Renal cortex interstitium (tissue), 15 donors: ENCODE measurements at places on chromosomes 11 and 22.

DNA sequence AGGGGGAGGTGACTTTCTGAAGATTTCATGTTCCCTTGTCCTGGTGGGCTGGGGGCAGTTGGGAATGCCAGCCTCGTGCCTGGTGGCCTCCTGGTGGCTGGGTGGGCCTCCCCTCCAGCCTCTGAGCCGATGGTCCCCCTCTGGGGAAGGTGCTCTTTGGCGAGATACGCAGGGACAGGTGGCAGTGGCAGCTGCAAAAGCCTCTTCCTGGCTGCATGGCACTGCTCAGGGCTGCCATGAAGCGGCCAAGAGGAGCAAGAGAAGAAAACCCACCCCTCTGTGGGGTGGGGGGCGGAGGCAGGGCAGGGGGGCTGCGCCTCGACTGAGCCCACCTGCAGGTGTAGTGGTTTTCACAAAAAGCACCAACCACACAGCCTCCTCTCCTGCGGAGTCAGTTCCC lies 61.8 kb upstream of the PHF21B start:
- no peak for DNase-seq

GRCh38 chr22:26743149-26743548 lies 85.8 kb downstream of the MIAT start:
- no peak for DNase-seq

- no peak for DNase-seq
Observed at GRCh38 chr11:19546325-19546724, 166.3 kb upstream of the NAV2 start.

- no peak for DNase-seq
Observed at GRCh38 chr11:86136538-86136937, 67.7 kb upstream of the PICALM start.

DNA sequence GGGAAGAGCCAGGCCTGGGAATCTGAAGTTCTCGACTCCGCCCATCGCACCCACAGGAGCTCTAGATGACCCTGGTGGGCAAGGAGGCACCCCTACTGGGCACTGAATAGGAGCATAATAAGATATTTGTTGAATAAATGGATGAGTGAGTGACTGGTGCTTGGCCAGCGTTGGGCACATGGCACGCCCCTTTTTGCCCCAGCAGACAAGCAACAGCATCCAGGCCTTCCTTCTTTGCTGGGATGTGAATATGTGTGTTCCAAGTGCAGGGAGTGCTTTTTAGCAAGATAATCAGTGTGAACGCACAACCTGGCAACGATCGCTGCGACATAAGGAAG lies 443 bp upstream of the CELF1 start:
- no peak for DNase-seq
